ENCODE measurements at places on chromosomes 11 and 22. TPM values are rescaled to one million over a fixed set of nuclear protein-coding genes. Genes with fewer than 3 reads are reported as not detected.

DNA sequence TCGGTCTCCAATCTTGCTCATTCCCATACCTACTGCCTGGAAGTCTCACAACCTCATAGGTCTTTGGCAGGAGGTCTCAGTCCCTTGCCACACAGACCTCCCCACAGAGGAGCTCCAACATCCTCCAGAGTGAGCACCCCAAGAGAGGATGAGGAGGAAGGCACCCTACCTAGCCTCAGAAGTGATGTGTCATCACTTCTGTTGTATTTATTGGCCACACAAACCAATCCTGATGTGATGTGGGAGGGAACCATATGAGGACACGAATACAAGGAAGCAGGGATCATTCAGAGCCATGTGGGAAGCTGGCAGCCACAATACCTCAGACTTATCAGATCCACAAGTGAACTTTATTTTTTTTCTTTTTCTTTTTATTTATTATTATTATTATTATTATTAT, 9.0 kb upstream of the UPK2 start:
- DNase-seq: no peak

DNA sequence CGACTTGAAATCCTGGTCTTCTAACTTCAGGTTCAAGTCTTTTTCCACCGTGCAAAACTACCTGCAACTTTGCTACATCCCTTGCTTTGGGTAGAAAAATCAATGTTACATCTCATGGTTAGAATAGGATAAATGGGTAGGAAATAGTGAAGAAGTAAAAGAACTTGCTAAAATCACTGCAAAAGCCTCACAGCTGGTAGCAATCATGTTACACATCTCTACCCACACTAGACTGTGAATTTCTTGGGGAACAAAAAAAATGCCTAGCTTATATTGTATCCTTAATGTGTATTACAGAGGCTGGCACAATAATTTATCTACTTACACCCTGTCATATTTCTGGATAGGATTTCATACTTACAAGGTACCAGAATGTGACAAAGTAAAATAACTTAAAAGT, 133.8 kb downstream of the FAM181B start:
- no peak for DNase-seq

GRCh38 chr22:34760276-34761008, 305.5 kb upstream of the ISX start:
- no peak for DNase-seq

GRCh38 chr22:18905540-18906409, at the start of gene DGCR6:
Gene DGCR6 (plus strand): TSS chr22:18906320. CDS start chr22:18906375, 55 bp downstream.
- no peak for DNase-seq

GRCh38 chr11:120173807-120174206, 35.9 kb upstream of the TRIM29 start:
- DNase-seq: no peak

DNA sequence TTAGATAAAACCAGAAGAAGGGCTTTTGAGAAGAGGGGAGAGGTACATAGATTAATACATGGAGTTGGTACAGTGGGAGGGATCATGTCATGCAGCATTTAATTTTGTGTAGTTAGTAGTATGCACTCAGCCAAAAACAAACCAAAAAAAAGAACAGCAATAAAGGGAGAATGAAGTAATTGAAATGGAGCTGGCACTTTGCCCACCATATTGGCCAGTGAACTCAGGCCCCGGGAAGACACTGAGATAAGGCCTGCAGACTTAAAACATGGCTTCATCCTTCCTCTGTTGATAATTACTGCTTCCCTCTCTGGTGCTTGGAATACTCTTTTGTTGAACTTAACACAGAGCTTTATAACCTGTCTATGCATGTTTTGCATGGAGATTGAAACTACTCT, 3.1 kb downstream of the PANX1 start:
- DNase-seq: no peak

- DNase-seq: no peak
Observed at GRCh38 chr22:48908547-48908946, 919.1 kb downstream of the BRD1 start.

- DNase-seq: no peak
Observed at GRCh38 chr11:86355256-86355655, 19.4 kb upstream of the CCDC81 start.

The TMX2 gene
- total RNA-seq: 53.3 TPM

The BAIAP2L2 gene
- 0.64 TPM for total RNA-seq

The ZNF408 gene
- total RNA-seq: 15.6 TPM

The RCE1 gene
- 20.1 TPM for total RNA-seq

The FAM83F gene
- total RNA-seq: 0.02 TPM

The C11orf97 gene
- not detected for total RNA-seq

The KRTAP5-8 gene
- 0.20 TPM for total RNA-seq

The GSTT2B gene
- total RNA-seq: not detected

The MUC5AC gene
- not detected for total RNA-seq
